ENCODE measurements at places on chromosomes 6 and 20.

DNA sequence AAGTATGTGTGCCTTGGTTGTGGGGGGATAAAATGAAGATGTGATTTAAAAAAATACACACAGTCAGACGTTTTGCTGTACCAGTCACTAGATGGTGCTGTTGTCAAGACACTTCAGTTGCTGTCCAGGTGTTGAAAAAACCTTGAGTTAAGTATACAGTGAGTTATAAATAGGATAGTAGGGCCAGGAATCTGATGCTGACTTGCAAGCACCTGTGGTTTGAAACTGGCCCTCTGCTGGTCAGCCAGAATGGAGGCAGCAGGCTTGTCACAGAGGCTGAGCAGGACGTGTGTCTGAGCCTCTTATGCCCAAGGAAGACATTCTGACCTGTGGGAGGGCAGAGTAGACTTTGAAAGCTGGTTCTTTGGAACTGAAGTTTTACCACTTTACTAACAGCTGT, 27.8 kb downstream of the RNF8 start:
- no peak for DNase-seq

- no peak for DNase-seq
Observed at GRCh38 chr6:160084198-160084776, 37.3 kb upstream of the SLC22A1 start.

DNA sequence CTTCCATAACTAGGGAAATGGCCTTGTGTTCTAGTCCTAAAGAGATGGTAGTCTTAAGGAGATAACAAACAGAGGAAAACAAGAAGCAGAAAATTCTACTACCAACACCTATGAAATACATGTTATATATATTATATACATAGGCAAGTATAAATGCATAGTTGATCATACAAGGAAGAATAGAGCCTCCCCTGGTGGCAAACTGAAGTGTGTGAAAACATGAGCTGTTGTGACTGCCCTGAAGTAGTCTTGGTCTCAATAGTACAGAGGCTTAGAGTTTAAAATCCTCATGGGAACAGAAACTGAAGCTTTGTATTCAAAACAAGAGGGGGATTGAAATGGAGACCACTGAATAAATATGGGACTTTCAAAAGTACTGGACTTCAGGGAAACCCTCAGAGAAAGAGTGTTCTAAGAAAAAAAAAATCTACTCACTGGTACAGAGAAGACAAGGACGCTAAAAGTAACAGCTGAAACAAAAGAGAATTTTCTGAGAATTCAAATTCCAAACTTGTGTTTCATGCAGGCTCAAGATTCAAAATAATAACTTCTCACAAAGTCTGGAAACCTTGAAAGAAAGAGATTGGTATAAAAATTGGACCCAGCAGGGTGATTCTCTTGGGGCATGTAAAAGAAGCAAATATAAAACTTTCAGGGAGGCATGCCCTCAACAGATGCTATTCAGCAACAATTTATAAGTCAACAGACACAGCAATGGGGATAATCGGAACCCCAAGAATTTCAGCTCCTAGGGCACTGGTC, 59.7 kb upstream of the SAMD3 start:
- DNase-seq, result no peak

DNA sequence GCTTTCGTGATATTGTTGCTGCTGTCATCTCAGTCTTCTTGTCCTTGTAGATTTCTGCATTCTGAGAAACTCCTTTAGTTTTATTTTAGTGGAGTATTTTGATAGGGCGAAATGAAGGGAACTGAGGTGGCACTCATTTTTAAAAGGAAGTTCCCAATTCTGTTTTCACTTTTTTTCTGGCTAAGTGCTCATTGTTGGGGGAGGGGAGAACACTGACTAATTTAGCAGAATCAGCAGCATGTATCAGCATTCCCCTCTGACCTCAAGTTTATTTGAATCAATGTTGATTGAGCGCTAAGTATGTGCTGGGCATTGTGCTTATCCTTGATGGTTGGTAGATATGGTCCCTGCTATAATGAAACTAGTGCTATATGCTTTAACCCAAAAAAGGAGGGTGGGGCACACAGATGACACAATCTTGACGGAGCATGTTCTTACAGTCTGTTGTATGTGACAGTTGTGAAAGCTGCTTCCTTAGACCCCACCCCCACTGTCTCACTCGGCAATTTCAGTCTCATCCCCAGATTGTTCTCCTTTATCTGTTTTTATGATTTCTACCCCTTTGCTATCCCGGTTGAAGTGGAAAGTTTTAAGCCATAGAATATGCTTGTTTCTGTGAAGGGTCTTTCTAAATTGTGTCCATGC, 262.4 kb downstream of the SOX4 start:
- DNase-seq, result no peak

DNA sequence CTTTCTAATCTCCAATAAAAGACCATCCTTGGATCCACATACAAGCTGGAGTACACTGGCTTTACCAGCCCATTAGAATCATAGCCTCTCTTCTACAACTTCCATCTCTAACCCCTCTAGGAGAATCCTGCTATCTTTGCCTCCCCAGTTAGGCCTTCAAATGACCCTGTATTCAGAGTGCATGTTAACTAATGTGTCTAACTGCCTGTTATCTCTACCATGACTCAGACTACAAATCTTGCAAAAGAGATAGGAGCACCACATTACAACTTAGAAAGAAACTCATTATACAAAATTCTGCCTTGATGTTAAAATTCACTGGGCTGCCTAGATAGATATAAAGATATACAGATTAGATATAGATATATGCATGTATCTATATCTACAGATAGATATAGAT, 28.2 kb downstream of the GPR63 start:
- DNase-seq, result no peak

DNA sequence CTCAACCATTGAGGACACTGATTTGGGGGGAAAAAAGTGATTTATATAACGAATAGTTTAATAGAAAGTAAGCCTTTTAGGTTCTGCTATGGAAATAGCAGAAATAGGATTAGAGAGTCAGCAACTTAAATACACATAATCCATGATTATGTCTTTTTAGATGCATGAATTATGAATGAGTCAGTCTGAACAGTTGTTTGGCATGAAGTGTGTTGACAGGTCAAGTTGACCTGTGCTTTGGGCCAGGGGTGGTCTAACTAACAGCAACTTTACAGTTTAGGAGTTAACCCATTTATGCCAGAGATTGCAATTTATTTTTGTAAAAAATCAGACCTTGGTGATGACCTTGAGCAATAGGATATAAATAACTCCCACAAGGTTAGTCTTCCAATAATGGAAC, 191.3 kb downstream of the MTFR2 start:
- DNase-seq, result no peak

DNA sequence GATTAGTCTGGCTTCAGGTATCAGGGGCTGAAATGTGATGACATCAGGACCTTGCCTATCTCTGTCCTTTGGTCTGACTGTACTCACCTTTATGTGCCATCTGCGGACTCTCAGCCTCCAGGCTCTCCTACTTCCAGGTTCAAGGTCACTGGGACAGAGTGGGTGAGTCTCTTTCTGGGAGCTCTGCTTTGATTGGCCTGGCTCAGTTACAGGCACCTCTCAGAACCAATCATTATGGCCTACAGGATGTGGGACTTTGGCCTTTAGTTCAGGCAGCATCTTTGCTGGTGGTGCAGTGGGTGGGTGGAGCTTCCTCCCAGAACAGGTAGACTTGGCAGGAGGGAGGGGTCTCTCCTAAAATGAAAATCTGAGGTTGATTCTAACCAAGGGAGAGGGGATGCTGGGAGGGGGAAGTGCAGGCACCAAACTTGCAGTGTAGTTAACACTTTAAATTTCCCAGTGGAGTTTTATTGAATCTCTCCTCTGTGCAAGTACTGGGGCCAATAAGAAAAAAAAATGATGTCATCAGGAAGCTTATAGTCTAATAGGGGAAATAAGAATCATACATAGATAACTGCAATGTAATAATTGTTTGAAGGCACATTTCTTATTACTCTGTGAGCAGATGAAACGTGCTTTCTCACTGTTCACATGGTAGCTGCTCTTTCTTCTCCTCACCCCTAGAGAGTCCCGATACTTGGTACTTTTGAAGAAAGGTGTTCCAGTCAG, 53.4 kb downstream of the SLC24A3 start:
- DNase-seq, result no peak

DNA sequence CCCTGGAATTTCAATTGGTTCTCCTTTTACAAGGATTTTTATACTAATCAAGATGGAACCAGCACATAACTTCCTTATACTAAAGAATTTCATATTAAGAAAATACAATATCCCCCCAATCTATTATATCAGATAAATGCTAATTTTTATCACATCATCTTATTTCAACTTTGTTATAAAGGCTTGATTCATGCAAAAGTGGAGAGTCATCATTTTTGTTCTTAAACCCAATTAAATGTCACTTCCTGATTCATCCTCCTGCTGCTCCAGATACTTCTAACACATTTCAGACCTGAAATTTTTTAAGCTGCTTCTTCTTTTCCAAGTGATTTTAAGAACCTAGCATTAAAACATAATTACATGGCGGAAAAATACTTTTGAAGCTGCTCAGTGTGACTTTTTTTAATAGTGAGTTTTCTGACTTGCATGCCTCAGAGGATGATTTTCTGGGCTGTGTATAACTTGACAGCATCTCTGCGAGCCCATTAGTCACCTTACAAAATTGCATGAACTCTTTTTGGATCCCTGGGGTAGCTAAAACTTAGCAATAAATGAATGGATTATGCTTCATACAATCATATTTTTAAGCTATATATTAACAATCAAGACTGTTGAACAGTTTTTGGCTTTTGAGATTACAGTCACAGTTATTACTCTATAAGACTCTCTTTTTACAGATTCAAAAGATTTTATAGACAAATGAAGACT, 134.1 kb downstream of the ELOVL4 start:
- DNase-seq, result peak; percentile 35

- no peak for DNase-seq
Observed at GRCh38 chr6:158517038-158517437, 42.9 kb upstream of the TMEM181 start.

- no peak for DNase-seq
Observed at GRCh38 chr6:127376685-127377084, 33.3 kb upstream of the ECHDC1 start.

- no peak for DNase-seq
Observed at GRCh38 chr20:5145365-5146098, 18.7 kb downstream of the CDS2 start.

Measured in midbrain (tissue), 1 donor.